Omental fat pad (tissue), 4 donors: ENCODE measurements at places on chromosomes 5 and 9.

DNA sequence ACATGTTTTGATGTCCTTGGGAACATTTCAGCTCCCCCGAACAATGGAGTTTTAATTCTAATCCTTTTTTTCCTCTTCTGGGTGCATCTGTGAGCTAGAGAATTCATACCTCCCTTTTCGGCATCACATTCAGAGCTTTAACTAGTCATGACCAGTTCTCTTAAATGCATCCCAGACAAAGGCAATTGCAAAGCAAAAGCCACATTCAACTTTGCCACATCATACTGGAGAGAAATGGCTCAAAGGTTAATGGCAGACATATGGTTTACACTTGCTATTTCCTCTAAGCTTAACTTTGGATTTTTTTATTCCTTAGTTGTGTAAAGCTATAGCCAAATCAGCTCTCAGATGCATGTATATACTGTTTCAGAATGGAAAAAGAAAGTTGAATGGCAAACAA lies 153.3 kb downstream of the ESM1 start:
- DNase-seq: no peak

DNA sequence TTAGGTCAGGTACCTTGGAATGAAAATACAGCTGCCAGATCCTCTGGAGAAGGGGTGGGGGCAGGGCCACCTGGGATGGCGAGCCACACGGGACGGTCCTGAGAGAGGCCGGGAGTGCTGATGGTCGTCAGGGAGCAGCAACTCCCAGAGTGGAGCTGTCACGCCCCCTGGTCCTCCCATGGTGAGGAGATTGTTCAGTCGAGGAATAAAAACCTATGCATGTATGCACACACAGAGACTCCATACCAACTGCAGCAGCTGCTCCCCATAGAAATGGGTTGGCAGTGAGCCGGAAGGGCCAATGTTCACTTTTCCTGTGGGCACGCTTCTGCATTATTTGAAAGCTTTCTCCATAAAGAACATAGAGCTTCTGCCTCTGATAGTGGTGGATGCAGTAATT lies 45.2 kb upstream of the SEMA4D start:
- DNase-seq: no peak

DNA sequence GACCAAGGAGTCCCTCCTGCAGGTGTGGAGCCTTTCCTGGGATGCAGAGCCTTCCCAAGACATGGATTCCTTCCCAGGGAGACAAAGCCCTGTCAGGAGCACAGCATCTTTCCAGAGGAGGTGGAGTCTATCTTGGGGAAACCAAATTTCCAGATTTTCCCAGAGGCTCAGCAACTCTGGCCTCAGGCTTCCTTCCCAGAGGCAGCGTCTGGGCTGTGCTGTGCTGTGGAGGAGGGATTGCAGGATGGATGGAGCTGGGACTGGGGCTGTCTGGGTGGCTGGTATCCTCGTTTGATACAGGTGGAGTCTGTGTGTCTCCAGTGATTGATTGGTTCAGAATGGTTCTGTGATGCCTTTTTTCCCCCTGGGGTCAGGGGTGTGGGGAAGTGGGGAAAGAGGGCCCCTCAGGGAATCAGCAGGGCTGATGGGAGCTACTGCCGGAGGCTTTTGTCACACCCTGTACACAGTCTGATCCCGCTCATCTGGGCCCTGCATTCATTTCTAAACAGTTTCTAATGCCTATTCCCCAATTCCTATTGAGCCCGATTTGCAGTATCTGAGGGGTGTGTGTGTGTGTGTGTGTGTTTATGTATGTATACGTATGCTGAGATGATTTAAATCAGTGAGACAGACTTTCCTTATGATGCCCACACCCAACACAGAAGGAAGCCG lies 16.0 kb downstream of the OR13J1 start:
- DNase-seq: no peak

DNA sequence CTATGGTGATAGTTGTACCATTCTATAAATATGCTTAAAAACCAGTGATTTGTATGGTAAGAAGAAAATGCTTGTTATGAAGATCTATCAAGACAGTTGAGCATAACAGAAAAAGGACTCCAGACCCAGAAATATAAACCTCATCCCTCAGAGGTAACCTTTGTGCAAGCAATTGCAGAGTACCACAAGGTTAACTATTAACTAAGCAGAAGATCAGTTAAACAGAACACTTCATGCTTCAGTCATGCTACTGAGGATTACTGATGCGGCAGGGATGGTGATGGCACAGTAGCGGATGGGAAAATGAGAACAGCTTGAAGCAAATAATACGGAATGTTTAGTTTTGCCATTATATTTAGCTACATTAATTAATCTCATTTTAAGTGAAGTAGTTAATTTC lies 45.5 kb downstream of the IARS1 start:
- no peak for DNase-seq

- no peak for DNase-seq
Measured at GRCh38 chr5:124253203-124253810, 493.1 kb downstream of the ZNF608 start.

- DNase-seq: no peak
Measured at GRCh38 chr9:2018162-2018643, 3.1 kb downstream of the SMARCA2 start.

- no peak for DNase-seq
Measured at GRCh38 chr5:82164977-82165713, 113.0 kb downstream of the RPS23 start.

- no peak for DNase-seq
Measured at GRCh38 chr5:95543017-95543705, 11.6 kb downstream of the SKIC3 start.
